ENCODE measurements at places on chromosomes 3 and 15.

DNA sequence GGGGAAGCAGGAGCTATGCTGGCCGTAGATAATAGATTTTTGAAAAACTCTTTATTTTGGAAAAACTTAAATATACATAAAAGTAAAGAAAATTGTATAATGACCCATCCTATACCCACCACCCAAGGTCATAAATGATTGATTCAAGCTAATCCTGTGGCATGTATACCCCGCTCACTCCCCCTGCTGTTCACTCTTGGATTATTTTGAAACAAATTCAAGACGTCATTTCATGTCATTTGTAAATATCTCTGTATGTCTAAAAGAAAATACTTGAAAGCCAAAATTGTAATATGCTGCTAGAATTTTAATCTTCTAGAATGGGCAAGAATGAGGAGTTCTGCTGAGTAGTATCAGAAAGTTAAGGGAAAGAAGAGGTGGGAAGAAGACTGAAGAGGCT lies 241.7 kb downstream of the FEZF2 start:
- DNase-seq, result no peak

GRCh38 chr3:186452517-186452916 lies 90.5 kb upstream of the DGKG start:
- no peak for DNase-seq

GRCh38 chr15:42045211-42045615 lies 24.4 kb upstream of the PLA2G4E start:
- no peak for DNase-seq

GRCh38 chr3:159028706-159029105 lies 226.9 kb downstream of the MFSD1 start:
- DNase-seq, result no peak

DNA sequence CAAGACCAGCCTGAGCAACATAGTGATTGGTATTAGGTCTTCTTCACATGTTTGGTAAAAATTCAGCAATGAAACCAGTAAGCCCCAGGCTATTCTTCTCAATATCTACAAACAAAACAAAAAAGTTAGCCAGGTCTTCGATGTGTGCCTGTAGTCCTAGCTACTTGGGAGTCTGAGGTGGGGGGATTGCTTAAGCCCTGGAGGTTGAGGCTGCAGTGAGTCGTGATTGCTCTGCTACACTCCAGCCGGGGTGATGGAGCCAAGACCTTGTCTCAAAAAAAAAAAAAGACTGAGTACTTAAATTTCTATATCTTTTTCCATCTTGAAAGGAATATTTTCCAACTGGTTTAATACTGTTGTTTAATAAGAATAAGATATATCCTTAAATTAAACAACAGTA lies 106.8 kb downstream of the MBNL1 start:
- DNase-seq, result no peak

GRCh38 chr3:67016522-67017080 lies 18.5 kb downstream of the KBTBD8 start:
- no peak for DNase-seq

GRCh38 chr3:100073714-100074307 lies 40.5 kb downstream of the FILIP1L start:
- DNase-seq, result no peak

- no peak for DNase-seq
These were observed at the start of gene EFHB for GRCh38 chr3:19934098-19934566. EFHB (minus strand) TSS chr3:19934217; CDS start chr3:19934018, 199 bp downstream.

- no peak for DNase-seq
These were observed 102.0 kb upstream of the PRICKLE2 start for GRCh38 chr3:64327100-64327804.

DNA sequence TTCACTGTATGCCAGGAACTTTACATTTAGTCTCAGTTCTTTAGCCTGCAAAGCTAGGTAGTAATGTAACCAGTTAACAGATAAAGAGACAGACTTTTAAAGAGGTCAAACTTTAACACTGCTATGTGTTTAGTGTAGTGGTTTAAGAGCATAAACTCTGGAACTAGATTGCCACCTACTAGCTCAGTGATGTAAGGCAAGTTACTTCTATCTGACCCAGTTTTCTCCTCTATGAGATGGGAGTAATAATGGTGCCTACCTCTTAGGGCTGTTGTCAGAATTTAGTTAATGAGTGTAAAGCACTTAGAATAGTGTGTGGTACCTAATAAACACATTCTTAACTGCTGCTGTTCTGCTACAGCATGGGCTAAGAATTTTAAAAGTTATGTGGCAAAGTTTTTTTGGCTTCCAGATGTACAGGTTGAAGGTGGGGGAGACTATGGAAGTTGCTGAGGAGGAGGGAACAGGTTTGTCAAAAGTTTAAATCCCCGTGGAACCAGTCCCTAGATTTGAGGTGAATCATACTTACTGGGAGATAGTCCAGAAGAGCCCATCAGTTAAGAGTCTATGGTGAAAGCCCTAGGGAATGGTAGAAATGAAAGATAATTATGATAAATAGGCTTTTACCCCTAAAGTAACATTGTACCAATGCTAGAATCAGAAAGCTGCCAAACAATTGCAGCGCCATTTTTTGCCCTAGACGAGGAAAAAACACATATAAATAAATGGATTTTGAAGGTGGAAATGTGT lies 13.9 kb downstream of the TSC22D2 start:
- no peak for DNase-seq

GRCh38 chr3:75180235-75180944 lies 483.7 kb upstream of the FRG2C start:
- no peak for DNase-seq

GRCh38 chr3:135944831-135945230 lies 20.7 kb upstream of the PPP2R3A start:
- DNase-seq, result no peak

DNA sequence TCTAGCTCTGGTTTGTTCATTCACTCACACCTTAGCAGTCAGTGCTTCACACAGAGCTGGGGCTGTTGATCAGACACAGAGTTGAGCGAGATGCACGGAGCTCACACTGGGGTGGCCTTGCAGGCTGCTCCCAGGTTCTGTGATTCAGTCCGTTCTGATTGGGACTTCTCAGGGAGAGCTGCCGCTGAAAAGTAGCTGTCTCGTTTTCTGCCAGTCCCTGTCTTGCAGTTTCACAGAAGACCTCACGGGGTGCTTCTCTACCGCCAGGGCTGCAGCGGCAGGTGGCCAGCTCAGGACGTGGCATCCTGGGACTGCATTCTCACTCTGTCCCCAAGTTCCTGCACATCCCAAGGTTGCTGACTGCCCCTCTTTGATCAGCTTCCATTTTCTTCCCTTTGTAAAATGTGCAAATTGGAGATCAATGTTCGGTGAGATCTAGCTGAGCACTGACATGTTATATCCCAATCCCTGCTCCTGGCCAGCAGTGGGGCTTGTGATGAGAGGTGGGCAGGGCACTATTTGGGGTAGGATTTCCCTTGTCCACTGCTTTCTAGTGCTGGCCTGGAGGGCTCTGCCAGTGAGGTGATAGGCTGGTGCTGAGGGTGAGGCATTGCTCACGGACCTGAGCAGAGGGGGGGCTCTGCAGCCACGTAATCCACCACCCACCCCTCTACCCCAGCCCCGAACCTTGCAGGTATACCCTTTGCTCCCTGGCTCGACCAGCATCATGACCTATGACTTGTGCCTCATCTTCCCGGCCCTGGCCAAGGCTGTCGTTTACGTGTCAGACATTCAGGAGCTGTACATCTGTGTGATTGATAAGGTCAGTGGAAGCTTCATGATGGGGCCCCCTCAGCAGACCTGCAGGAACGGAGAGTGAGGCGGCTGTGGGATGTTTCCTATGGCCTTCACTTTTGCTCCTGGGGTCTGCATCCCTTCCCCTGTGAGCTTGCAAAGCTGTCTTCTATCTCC lies 5.3 kb upstream of the TXNRD3 start:
- DNase-seq, result no peak

DNA sequence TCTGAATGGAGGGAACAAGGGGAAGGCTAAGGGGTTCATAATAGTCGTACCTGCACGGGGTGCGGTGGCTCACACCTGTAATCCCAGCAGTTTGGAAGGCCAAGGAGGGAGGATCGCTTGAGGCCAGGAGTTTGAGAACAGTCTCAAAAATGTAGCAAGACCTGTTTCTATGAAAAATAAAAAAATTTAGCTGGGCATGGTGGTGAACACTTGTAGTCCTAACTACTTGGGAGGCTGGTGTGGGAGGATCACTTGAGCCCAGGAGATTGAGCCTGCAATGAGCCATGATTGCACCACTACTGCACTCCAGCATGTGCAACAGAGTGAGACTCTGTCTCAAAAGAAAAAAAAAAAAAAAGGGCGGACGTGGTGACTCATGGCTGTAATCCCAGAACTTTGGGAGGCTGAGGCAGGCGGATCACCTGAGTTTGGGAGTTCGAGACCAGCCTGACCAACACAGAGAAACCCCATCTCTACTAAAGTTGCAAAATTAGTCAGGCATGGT lies 17.9 kb upstream of the HDAC11 start:
- no peak for DNase-seq

GRCh38 chr3:147816752-147817151 lies 407.6 kb downstream of the ZIC1 start:
- DNase-seq, result no peak

- DNase-seq, result no peak
These were observed 596.7 kb downstream of the TUSC7 start for GRCh38 chr3:117306299-117306698.

DNA sequence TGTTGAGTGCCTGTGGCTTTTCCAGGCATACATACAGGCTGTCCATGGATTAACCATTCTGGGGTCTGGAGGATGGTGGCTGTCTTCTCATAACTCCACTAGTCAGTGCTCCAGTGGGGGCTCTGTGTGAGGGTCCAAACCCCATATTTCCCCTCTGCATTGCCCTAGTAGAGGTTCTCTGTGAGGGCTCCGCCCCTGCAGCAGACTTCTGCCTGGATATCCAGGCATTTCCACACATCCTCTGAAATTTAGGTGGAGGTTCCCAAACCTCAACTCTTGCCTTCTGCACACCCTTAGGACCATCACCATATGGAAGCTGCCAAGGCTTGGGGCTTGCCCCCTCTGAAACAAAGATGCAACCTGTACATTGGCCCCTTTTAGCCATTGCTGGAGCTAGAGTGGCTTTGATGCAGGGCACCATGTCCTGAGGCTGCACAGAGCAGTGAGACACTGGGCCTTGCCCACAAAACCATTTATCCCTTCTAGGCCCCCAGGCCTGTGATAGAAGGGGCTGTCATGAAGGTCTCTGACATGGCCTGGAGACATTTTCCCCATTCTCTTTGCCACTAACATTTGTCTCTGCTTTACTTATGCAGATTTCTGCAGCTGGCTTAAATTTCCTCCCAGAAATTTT lies 400.1 kb upstream of the MDFIC2 start:
- no peak for DNase-seq

DNA sequence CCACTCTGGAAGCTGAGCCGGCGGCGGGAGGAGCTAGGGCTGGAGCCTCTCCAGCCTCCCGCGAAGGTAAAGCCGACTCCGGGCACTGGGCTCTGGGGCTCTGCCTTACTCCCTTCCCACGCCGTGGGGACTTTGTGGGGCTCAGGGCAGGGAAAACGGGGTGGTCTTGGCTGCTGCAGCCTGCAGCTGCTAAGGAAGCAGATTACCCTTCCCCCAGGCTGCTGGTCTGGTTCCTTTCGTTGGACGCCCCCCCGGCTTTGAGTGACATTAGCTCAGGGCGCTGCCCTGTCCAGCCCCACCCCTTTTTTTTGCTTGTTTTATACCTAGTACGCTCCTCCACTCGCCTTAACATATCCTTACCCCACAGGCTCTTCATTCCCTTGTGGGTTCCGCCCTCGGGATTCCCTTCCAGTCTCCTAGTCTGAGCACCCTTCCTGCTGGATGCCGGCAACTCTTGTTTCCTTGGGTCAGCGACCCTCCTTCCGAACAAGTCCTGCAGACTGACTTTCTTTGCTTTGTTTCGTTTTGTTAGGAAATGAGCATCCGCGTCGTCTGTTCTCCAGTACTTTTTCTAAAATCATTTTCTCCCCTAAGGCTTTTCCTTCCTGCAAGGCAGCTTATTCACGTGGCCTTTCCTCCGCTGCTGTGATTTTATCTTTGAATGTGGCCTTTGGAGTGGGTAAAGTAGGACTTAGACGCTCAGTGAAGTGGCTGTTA lies 551 bp downstream of the DNAJC13 start:
- peak; percentile 64 for DNase-seq

DNA sequence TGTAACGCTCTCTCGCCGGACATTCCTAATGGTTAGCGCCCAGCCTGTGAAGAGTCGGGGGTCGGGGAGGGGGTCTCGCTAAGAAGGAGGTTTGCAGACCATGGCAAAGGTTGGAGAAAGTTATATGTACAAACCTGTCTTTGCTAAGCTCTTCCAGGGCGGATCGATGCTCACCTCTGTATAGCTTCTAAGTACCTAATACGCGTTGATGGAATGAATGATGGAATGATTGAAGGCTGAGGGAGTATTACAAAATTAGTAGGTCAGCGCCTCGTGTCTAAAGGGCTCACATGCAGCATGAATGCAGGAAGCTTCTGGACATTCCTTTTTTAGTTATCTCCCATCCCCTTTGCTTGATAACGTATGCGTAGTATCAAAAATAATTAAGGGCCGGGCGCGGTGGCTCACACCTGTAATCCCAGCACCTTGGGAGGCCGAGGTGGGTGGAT lies 305 bp upstream of the KPNA1 start:
- DNase-seq, result no peak

DNA sequence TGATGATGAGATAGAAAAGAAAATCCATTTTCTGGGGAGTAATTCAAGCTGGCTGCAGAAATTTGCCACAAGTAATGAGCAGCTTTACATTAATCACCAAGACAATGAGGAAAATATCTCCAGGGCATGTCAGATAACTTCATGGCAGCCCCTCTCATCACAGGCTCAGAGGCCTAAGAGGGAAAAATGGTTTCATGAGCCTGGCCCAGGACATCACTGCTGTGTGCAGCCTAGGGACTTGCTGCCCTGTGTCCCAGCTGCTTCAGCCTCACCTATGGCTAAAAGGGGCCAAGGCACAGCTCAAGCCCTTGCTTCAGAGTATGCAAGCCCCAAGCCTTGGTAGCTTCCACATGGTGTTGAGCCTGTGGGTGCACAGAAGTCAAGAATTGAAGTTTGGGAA lies 161.7 kb downstream of the OPA1 start:
- no peak for DNase-seq

DNA sequence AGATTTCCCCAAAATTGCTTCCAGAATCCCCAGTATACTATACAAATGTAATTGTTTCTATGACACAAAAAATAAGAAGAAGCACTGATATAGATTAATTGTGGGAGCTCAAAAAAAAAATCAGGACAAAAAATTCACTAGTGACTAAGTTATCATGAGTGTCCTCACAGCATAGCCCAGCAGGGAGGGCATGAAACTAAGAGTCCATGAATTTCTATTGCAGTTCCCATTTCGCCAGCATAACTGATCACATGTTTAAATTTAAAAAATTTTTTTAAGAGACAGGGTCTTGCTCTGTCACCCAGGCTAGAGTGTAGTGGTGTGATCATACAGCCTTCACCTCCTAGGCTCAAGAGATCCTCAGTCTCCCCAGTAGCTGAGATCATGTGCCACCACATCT lies 10.6 kb downstream of the NCEH1 start:
- no peak for DNase-seq

GRCh38 chr3:134368751-134369105 lies 5.5 kb downstream of the AMOTL2 start:
- no peak for DNase-seq

DNA sequence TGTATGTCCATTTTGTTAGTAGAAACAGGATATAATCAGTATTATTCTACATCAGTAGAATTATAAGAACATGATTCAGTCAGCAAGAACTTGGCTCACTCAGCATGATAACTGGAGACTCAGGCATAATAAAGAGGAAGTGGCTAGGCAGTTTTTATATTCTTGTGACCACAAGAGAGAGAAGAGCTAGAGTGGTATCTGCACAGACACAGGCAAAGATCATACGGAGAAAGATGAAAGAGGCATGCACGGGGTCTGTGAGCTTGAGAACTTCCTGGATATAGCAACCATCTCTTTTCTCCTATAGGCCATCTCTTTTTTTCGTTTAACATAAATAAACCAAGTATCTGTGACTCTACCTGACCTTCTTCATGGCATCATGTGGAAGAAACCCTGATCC lies 46.8 kb downstream of the MYO5A start:
- DNase-seq, result peak; percentile 88

All from T-helper 1 cell (primary cell).